ENCODE measurements at places on chromosomes 3 and 15. TPM values are rescaled to one million over a fixed set of nuclear protein-coding genes. Genes with fewer than 3 reads are reported as not detected.

PLSCR2 gene
- not detected for total RNA-seq

RAB8B gene
- 5.6 TPM for total RNA-seq

PIGZ gene
- 3.4 TPM for total RNA-seq

ATP2B2 gene
- total RNA-seq, result 0.57 TPM

SERPINI2 gene
- total RNA-seq, result not detected

PLSCR5 gene
- not detected for total RNA-seq

CORO2B gene
- 2.3 TPM for total RNA-seq

CD96 gene
- total RNA-seq, result 3.0 TPM

PLSCR1 gene
- total RNA-seq, result 57.0 TPM

GABRR3 gene
- not detected for total RNA-seq

MYZAP gene
- 36.0 TPM for total RNA-seq

ZNF774 gene
- total RNA-seq, result 1.7 TPM

Measured in esophagus squamous epithelium (tissue), 5 donors.